ENCODE measurements at places on chromosomes 4 and X.

DNA sequence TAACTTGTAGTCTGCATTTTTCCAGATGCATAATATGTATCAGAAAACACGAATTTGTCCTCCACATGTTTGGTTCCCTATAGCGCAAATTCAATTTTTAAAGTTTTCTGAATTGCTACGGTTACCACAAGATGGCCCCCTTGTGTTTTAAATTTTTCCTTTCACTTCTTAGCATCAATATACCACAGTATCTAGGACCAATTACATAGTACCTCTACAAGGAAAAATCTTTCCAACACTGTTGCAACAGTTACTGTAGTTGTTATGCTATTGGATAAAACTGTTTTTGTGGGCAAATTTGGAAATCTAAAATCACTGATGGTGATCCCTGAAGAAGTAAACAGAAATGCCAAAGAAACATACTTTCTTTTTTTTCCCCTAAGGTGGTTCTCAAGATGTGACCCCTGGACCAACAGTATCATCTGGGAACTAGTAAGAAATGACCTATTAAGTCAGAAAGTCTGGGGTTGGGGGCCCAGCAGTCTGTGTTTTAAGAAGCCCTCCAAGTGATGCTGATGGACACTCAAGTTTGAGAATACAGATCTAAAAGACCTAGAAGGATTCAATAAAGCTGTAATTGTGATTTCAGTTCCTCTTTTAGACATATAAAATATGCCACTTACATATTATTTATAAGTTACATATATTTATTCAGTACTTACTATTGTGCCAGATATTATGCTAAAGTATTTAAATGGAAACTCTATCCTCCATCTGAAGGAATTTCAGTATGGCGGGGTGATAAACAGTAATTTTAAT lies 3.1 kb downstream of the ZGRF1 start:
- DNase-seq = no peak

GRCh38 chrX:71533516-71533850 lies 579 bp downstream of the OGT start:
- DNase-seq = no peak

- no peak for DNase-seq
Measured at GRCh38 chr4:128130621-128131020, 69.5 kb downstream of the LARP1B start.

GRCh38 chrX:19172741-19173140 lies 50.5 kb upstream of the ADGRG2 start:
- DNase-seq = no peak

DNA sequence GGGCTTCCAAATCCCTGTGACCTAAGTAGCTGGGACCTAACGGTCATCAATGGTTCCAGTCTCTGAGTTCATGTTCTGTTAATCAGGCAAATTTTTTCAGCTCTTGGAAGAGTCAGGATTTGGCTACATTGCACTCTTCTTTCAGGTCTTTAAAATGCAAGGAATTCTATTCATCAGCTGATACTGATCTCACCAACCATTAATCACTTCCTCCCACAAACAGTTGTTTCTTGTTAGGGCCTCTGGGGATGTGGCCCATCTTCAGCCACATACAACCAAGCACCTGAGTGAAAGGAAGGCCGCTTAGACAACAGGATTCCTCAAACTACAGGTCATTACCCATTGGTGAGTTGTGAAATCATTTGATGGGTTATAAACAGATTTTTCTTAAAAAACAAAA lies 71.7 kb downstream of the FANCB start:
- no peak for DNase-seq

- no peak for DNase-seq
Measured at GRCh38 chrX:48902135-48902534, 4.4 kb downstream of the PQBP1 start.

DNA sequence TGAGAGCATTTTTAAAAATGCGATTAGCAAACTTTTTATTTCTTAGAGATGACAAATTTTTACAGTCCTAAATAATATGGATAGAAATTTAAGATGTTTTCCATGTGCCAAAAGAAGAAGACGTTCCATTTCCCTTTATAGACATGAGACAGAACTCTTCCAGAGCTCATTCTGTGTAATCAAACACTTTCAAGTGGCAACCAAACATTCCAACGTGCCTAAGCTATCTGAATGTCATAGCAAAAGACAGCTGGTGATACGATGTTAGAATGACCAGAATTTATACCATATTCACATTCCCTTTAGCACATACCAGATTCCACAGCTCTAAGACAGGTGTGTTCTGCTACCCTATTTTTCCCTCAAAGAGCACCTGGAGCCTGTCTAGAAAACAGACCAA lies 133.2 kb downstream of the ENOX2 start:
- no peak for DNase-seq

DNA sequence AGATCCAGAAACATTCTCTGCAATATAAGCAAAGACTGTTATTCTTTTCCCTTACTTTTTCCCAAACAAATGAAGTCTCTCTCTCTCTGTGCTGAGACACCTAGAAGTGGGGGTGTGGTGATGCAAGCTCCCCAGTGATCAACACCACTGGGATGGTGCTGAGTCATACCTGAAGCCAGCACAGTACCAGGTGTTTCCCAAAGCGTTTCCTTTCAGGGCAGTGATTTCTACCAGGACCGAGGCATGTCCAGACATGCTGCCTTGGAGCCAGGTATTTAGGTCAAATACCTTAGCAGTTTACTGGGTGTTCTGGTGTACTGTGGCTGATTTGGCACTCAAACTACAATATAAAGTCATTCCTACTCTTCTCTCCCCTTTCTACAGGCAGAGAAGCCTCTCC lies 726.5 kb downstream of the FAM133A start:
- no peak for DNase-seq

DNA sequence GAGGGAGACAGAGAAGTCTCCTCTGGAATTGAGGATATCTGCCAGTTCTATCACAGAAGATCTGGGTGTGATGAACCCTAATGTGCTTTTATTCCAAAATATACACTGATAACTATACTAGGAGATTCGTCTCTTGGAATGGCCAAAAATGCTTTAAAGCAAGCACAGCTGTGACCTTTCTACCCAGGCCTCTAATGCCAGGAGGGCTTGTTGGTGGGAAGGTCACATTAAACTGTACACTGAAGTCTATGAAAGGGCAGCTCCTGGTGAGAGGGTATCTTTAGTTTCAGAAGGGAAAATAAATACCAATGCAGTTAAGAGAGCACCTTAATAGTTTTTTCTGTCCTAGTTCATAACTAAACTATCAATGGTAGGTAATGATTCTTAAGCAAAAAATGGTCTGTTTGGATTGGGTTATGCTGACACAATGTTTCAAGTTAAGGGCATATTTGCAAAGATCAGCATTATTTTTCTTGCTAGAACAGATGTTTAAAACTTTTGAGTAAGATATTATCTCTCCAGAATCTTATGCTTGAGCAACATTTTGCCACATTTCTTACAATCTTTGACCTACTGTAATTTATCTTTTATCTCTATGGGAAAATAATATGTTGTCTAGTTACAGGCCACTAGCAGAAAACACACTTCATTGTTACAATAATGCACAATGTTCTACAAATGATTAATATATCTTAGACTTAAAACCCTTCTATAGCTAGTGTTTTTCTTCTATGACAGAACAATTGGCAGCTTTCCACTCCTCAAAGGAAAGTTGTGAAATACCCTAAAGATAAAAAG lies 59.6 kb downstream of the SEC24D start:
- DNase-seq = no peak

GRCh38 chrX:153688071-153688470 lies 345 bp downstream of the SLC6A8 start:
- no peak for DNase-seq

GRCh38 chr4:99436976-99437722 lies 2.0 kb upstream of the ADH7 start:
- no peak for DNase-seq

GRCh38 chr4:129179276-129179675 lies 83.3 kb downstream of the C4orf33 start:
- DNase-seq = no peak

- no peak for DNase-seq
Measured at GRCh38 chrX:148929686-148930085, 429.3 kb downstream of the AFF2 start.

DNA sequence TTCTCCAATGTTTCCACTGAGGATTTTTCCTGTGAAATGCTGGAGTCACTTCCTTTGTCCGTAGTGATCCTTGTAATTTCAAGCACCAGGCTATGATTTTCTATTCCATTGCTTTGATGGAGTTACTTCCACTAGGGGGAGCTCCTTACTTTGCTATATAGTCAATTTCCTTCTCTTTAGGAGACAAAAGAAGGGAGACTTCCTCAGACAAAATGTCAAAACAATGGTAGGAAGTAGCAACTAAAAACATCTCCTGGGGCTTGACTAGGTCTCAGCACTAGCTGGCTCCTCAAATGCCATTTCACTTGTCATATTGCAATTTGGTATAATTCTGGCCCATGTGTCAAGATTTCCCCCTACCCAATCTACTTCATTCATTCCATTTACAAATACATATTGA lies 24.1 kb downstream of the ZCCHC12 start:
- no peak for DNase-seq

GRCh38 chr4:106201373-106201772 lies 114.6 kb downstream of the TBCK start:
- DNase-seq = no peak

DNA sequence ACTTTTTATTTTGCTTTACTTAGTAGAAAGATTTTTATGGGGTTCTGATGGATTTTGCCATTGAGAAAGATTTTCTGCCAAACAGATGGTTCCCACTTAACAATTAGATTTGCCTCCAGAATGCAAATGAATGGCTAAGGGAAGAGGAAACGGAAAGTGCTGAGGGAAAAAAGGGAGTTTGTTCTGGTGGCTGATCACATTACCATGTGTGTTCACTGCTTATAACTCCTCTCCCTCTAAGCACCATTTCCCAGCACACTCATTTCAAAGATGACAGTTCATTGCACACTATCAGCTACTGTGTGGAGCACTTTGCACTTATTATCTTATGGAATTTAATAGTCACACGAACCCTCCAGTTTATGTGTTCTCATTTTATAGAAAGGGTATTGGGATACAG lies 68.0 kb upstream of the GRID2 start:
- DNase-seq = no peak

DNA sequence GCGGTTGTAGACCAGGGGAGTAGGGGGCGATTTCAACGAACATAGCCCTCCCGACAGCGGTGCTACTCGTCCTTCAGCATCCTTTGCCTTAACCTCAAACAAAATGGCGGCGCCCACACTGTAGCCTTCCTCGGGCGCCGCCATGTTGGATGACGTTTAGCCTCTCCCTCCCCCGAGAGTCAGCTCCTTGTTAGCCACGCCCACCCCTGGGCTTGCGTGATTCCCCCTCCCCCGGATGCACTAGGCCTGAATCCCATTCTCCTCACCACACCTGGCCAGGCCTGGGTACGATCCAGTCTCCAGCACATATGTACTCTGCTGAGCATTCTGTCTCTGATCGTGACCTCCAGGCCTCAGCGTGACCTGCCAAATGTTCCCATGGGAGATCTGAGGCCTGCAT lies 49.0 kb upstream of the ZNF157 start:
- DNase-seq = peak; percentile 31

- DNase-seq = no peak
Measured at GRCh38 chrX:70421618-70422017, 1.5 kb upstream of the GDPD2 start.

DNA sequence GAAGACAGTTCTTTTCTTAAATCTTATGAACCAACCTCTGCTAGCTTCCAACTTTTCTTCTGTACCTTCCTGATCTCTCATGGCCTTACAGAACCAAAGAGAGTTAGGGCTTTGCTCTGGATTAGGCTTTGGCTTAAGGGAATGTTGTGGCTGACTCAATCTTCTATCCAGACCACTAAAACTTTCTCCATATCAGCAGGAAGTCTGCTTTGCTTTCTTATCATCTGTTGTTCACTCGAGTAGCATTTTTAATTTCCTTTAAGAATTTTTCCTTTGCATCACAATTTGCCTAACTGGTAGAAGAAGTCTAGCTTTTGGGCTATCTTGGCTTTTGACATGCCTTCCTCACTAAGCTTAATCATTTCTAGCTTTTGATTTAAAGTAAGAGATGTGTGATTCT lies 167.0 kb downstream of the TBCK start:
- no peak for DNase-seq

DNA sequence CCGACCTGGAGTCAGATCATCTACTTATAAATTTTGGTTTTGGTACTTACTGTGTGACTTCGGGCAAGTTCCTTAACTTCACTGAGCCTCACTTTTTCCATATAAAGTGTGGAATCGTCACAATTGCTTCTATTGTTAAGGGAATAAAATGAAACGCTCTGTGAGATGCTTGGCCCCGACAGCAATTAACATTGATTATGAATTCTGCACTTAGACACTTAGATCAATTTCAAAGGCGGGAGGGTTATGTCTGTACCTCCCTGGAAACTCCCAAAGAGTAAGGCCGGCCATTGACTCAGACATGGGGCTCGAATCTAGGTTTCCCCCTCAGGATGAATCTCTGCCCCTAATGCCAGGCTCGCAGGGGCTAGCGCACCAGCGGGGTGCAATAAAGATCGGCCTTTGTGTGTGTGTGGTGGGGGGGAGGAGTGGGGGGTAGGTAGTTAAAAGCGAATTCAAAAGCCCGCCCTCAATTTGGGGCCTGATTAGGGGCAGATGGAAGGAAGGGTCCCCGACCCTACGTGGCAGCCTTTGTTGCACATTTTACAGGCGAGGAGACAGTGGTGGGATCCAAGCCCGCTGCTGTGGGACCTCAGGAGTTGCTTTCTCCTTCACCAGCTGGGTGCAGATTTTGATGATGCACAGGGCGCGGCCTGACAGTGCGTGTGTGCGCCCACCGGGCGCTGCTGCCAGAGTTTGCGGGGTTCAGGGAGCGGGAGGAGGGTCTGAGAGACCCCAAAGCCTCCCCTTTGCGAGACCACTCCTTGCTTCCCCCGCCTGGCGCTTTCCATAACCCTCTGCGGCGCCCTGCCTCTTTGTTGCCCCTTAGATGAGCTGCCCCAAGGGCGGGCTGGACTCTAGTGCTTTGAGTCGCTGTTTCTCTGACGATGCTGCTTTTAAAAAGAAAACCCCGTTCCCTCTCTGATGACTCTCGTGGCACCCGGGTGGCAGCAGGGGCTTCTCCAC lies 9.6 kb downstream of the MSX1 start:
- no peak for DNase-seq

DNA sequence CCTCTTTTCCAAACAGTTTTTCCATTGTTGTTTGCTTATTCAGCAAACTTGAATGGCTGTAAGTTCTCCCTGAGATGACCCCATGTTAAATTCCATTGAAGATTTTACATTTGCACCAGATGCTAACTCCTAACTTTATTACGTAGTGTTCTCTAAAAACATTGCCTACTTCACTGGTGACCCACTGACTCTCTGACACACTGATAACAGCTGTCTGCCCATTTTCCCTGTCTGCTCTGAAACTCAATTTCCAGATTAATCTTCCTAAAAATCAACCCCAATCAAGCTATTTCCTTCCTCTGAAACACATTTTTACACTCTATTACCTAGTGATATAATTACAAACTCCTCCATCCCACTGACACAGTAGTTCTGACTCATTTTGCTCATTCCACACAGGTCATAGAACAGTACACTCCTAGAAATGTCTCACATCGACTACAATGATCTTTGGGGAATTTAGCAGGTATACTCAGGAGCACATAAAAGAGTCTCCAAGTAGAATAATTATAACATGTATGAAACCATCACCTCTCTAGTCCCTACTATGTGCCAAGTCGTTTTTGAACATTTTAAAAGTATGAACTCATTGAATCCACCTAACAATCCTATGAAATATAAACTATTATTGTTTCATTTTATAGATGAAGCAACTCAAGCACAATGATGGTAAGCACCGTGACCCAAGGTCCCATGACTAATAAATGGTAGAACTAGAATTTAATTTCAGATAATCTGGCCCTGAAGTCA lies 210.9 kb downstream of the SLIT2 start:
- DNase-seq = no peak

GRCh38 chrX:22634083-22634482 lies 361.4 kb downstream of the CBLL2 start:
- no peak for DNase-seq

Data from omental fat pad (tissue), 4 donors.